ENCODE measurements at places on chromosomes 6 and 20. TPM values are rescaled to one million over a fixed set of nuclear protein-coding genes. Genes with fewer than 3 reads are reported as not detected.

- H3K36me3 ChIP-seq = no peaks in the 10 kb centered on the region
- no peak for DNase-seq
- H3K27ac ChIP-seq = no peak overlapping the region
- H3K27me3 ChIP-seq = no peaks in the 10 kb centered on the region
- no peak overlapping the region for H3K4me3 ChIP-seq
These were observed 54.9 kb downstream of the CDH22 start for GRCh38 chr20:46253391-46253790.

The OR12D2 gene
- not detected for total RNA-seq

GRCh38 chr6:166360243-166361076, 18.1 kb upstream of the SFT2D1 start:
- no peak for DNase-seq
- no peaks in the 10 kb centered on the region for H3K27me3 ChIP-seq
- H3K27ac ChIP-seq = no peak overlapping the region
- H3K4me1 ChIP-seq = no peaks in the 10 kb centered on the region
- peaks cover 2% of the 10 kb centered on the region for H3K36me3 ChIP-seq
- H3K4me3 ChIP-seq = no peak overlapping the region

The NELFE gene
- total RNA-seq = 51.1 TPM

The ADGRF1 gene
- 0.08 TPM for total RNA-seq

DNA sequence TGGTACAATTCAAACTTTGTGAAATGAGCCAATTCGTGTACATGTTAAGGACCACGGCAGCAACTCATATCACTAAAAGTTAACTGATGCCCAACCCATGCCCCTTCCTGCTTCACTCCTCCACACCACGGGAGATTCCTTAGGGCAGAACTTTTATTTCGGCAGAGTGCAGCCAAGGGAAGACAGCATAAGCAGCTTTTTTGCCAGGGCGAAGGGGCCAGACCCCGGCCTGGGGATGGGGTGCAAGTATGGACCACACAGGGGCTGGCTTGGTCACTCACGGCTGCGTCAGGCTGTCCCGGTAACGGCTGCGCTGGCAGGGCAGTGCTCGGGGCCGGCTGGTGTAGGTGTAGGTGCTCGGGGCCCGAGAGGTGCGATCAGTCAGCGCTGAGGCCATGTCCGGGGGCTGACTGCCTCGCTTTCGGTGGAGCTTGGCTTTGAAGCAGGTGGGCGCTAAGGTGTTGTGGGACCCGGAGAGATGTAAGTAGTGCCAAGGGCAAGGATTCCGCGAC, 792 bp downstream of the RSPH3 start:
- DNase-seq = no peak
- peaks cover 3% of the 10 kb centered on the region for H3K4me1 ChIP-seq
- no peaks in the 10 kb centered on the region for H3K27me3 ChIP-seq

DNA sequence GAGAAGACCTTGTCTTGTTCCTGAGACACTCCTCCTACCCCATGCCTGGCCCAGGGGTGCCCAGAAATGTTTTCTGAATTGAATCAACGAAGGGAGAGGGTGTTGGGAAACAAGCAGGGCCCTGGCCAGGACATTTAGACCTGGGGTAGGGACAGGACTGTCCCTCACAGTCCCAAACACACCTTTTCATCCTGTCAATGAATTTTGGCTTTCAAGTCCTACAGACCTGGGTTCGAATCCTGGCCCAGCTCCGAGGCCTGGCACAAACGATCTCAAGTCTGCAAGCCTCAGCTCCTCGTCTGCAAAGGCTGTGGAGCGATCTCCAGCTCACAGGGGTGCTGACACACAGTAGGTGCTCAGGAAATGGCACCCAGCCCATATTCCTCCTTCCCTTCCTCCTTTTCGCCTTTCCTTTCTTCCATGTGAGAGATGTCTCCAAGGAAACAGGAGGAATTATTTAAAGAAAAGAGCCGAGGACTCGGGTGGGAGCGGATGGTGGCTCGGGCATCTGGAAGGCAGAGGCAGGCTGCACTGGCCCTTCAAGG, 7.3 kb upstream of the DLGAP4 start:
- H3K27me3 ChIP-seq = peaks cover 2% of the 10 kb centered on the region
- no peak overlapping the region for H3K4me3 ChIP-seq
- H3K36me3 ChIP-seq = no peaks in the 10 kb centered on the region

The EFCAB8 gene
- total RNA-seq = 0.18 TPM

DNA sequence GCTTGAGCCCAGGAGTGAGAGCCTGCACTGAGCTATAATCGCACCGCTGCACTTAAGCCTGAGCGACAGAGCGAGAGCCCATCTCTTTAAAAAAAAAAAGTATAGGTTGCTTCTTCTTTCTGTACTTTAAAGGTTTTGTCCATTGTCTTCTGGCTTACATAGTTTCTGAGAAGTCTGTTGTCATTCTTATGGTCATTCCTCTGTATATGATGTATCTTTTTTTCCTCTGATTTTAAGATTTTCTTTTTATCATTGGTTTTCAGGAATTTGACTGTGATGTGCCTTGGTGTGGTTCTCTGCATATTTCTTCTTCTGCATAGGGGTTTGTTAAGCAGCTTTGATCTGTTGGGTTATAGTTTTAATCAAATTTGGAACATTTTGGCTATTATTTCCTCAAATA, 29.1 kb downstream of the QRSL1 start:
- no peaks in the 10 kb centered on the region for H3K4me1 ChIP-seq
- no peak overlapping the region for H3K27ac ChIP-seq
- H3K36me3 ChIP-seq = peaks cover 20% of the 10 kb centered on the region

DNA sequence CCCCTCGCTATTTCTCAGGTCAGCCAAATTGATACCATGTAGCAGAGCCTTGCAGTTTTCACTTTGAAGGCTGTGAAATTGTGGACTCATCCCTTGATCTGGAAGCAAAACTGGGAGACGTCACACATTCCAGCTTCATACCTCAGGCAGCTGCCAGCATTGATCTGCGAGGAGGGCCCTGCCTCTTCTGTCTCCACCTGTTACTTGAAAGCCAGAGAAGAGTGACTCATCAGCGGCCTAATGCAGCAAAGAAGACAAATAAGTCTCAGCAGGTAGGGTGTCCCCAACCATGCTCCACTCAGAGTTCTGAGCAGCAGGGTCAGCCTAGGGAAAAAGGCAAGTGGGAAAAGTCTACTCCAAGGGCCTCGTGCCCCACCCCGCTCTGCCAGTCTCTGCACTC, 69.4 kb upstream of the BMP2 start:
- H3K27me3 ChIP-seq = no peaks in the 10 kb centered on the region
- H3K4me3 ChIP-seq = no peak overlapping the region
- DNase-seq = no peak
- no peaks in the 10 kb centered on the region for H3K4me1 ChIP-seq
